ENCODE measurements at places on chromosomes 11 and 22. TPM values are rescaled to one million over a fixed set of nuclear protein-coding genes. Genes with fewer than 3 reads are reported as not detected.

TMEM45B gene
- 2.3 TPM for total RNA-seq

- no peak for DNase-seq
Observed at GRCh38 chr11:2743427-2744110, 43.8 kb upstream of the KCNQ1OT1 start.

DNA sequence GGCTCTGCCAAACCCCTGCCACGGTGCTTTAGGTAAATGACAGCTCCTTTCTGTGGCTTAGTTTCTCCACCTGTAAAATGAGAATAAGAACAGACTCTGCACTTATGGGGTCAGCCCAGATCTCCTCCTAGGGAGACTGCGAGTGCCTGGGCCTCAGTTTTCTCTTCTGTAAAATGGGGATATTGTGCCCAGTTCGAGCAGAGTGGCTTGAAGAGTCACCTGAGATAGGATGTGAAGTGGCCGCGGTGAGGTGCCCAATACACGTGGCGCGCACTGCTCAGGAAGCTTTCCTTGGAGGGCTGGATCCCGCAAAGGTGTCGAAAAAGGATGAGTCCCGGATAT lies 473 bp upstream of the EMID1 start:
- DNase-seq = no peak

DNA sequence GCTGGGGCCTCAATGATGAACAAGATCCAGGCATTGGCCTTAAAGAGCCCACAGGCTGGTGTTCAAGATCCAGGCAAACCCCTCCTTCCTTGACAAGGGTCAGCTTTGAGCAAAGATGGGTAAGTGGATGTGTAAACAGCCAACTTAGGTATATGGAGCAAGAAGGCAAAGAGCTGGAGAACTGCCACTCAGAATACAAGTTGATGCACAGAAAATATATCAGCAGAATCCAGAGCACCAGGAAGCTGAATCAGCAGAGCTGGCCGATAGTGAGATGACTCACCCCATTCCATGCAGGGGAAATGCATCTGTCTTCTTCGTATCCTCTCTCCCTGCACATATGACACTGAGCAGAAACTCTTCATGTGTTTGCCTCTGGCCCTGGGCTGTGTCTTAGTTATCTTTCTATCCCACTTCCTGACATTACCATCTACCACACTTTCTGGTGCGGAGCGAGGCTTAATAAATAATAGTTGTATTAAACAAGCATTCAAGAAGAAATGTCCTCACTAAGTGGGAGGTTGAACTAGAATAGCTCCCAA lies 57.8 kb downstream of the ENDOD1 start:
- DNase-seq = peak; percentile 66

DNA sequence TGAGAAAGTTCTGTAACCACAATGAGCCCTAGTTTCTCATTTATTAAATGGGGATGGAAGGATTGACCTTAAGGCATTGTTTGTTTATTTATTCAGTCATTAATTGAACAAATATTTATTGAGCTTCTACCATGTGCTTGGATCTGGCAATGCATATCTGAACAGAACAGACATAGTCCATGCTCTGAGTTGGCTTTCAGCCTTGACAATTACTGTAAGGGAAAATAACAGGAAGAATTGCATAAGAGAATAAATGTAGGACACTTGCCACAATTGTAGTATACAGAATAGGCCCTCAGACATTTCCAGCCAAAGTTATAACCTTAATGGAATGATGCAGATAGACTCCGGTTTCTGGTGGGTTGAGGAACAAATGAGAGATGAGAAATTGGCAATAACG lies 160.5 kb upstream of the TTC12 start:
- DNase-seq = no peak

DNA sequence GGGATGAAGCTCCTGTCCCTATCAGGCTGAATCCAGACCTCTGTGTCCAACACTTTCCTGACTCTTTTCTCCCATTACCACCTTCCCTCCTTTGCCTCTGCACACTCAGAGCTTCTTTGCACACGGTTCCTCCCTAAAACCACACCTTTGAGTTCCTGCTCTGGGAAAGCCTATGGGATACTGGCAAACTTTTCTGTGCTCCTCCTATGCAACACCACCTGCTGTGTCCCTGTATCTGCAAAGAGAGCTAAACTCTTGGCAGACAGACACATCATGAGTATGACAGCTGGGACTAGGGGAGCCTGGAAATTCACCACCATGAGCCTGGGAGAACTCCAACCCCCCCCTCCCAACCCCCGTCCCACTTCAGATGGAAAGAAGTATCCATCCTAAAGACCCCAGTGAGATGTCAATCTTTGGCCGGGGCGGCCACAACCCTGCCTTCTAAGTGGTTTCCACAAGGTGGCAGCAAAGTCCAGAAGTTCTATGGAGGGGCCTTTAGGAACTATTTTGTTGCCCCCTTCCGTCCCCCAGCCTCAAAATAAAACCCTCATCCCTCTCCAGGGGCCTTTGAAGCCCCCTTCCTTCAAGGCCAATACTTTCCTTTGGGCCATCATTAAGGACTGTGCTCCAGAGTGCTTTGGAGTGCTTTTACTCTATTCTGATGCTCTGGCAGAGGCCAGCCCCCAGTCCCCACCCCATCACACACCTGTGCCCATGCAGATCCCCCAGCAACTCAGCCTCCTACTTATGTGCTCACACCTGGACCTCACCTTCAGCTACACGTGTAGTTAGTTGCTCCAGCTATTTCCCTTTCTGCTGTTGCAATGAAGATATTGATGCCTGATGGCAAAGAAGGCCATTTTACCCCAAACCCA lies 19.4 kb downstream of the HTR3A start:
- no peak for DNase-seq
